Left renal pelvis (tissue), 4 donors: ENCODE measurements at places on chromosomes 6 and 20. TPM values are rescaled to one million over a fixed set of nuclear protein-coding genes. Genes with fewer than 3 reads are reported as not detected.

The SSTR4 gene
- polyA plus RNA-seq, result 0.14 TPM

The LAMA4 gene
- 107 TPM for polyA plus RNA-seq

The SNAP91 gene
- polyA plus RNA-seq, result 1.1 TPM

The CLPSL1 gene
- polyA plus RNA-seq, result 0.40 TPM

The GRM1 gene
- polyA plus RNA-seq, result 0.32 TPM

The DUSP15 gene
- polyA plus RNA-seq, result 16.0 TPM

The SAMD3 gene
- polyA plus RNA-seq, result 0.68 TPM

The CST3 gene
- polyA plus RNA-seq, result 129 TPM

The ABHD16B gene
- polyA plus RNA-seq, result not detected

The KPNA5 gene
- polyA plus RNA-seq, result 18.6 TPM

The POM121L2 gene
- polyA plus RNA-seq, result not detected

The CAGE1 gene
- not detected for polyA plus RNA-seq

The HCK gene
- 2.3 TPM for polyA plus RNA-seq

GRCh38 chr6:43258807-43259686 is 15.8 kb downstream of the TTBK1 start:
- no peak for DNase-seq

DNA sequence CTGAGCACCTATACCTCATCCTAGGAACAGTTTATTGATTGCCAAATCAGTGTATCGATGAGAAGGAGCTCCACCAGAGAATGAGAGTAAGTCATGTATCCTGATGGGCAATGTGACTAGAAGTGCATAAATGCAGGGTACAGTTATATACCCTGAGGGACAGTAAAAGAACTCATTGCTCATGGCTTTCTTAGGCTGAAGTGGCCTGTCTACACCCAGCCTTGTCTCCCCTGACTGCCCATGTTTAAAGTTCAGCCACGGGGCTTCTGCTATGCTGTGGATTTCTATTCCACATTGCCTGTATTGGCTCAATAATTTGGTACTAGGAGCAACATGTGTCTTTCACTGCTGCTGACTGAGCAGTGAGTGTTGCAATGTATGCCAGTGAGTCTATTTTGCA is 400.4 kb upstream of the IMPG1 start:
- no peak for DNase-seq

GRCh38 chr6:32064706-32065105 is 26.5 kb downstream of the CYP21A2 start:
- DNase-seq, result no peak

GRCh38 chr6:117503211-117503610 is 20.7 kb downstream of the DCBLD1 start:
- DNase-seq, result no peak

GRCh38 chr6:44642349-44642748 is 254.8 kb downstream of the CDC5L start:
- DNase-seq, result no peak

- DNase-seq, result no peak
These were observed 596.2 kb upstream of the ADGRB3 start for GRCh38 chr6:68038815-68039408.

GRCh38 chr6:38404355-38404754 is 235.4 kb downstream of the BTBD9 start:
- DNase-seq, result no peak

GRCh38 chr20:46275091-46275490 is 33.2 kb downstream of the CDH22 start:
- no peak for DNase-seq

- DNase-seq, result no peak
These were observed 41.9 kb downstream of the TRAM2 start for GRCh38 chr6:52534966-52535390.

GRCh38 chr6:7147051-7147671 is 39.4 kb downstream of the RREB1 start:
- no peak for DNase-seq

DNA sequence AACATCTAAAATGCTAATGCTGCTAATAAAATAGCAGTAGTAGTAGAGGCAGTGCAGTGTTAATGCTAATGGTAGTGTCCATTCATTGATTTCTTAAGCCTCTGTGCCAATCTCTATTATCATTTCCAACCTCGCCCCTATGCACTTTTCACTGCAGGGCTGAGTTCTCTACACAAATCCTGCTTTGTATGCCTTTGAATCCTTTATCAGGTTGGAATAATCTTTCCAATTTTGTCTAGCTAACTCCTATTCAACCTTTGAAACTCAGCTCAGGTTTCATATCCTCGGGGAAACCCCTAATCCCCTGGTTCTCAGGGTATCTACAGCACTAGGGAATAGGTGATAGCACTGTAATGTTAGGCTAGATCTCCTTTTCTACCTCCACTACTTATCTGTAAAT is 284.0 kb upstream of the RUNX2 start:
- no peak for DNase-seq

- no peak for DNase-seq
These were observed 71.0 kb upstream of the RALGAPA2 start for GRCh38 chr20:20783450-20783849.

DNA sequence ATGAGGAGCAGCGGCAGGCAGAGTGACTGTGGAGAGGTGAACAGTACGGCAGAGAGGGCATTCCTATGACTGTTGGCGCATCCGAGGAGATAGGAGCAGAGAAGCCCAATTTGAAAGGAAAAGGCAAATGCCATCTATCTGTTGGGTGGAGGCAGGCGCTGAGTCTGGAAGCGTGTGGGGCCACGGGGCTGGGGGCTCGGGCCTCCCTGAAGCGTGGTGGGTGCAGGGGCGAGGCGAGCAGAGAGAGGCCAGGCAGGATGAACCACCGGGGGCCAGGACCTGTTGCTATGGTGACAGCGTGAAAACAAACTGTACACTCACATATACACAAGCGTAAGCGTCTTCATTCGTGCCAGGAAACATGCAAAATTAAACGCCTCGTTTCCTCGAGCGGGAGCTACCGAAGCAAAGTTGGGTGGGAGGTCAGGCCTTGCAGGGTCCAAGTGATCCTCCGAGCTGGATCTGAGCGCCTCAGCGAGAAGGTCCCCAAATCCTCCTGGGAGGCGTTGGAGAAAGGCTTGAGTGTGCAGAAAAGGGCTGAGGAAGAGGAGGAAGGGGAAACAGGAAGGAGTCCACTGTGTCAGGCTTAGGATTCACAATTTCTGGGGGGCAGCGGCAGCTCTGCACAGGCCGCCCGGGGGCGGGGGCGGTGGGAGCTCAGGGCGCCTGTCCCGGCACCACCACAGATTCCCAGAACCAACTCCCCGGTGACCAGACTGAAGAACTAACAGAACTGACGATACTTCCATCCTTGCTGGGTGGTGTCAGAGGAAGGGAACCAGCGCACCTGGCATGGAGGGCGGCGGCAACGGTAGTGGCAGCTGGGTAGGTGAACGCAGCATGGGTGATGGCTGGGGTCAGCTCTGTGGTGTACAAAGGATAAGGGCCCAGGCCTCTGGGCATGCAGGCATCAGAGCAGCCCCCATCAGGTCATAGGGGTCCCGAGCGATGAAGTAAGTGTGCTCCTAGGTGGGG is 68.2 kb downstream of the KHDC1L start:
- DNase-seq, result no peak

GRCh38 chr6:37033255-37033654 is 27.8 kb downstream of the FGD2 start:
- DNase-seq, result no peak

GRCh38 chr6:8017276-8017701 is 46.9 kb downstream of the BLOC1S5 start:
- no peak for DNase-seq

DNA sequence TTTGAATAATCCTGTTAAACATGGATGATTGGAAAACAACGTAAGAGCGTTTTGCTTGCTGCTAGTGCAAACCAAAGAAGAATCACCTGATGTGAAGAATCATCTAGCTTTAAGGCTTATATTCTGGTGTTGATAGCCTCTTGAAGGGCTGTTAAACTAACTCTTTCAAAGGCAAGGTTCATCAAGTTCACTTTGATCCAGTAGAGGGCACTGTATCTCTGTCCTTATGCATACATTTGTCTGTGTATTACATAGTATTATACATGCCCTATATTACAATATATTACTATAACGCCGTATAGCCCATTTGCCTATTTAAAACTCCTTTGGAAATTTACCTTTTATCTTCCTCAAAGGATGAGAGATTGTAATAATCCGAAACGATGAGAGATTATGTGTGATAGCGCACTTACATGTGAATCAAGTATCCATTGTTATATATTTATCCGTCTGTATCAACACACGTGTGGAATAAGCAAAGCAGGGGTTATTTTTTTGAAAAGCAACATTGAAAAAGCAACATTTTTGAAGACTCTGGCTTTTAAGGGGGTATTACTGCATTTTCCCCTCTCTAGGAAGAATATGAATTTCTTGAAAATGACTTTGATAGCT is 50.8 kb upstream of the NRN1 start:
- DNase-seq, result peak; percentile 46

- no peak for DNase-seq
These were observed 13.6 kb downstream of the SESN1 start for GRCh38 chr6:109081026-109081425.

- DNase-seq, result no peak
These were observed at the start of the genes DEFB124 and REM1 for GRCh38 chr20:31474758-31475427. Gene DEFB124 (minus strand): TSS chr20:31475127. CDS start chr20:31473013, 2,114 bp downstream. Gene REM1 (plus strand): TSS chr20:31475288. CDS start chr20:31476446, 1,158 bp downstream.

GRCh38 chr6:21808045-21808470 is 214.5 kb downstream of the SOX4 start:
- DNase-seq, result no peak

GRCh38 chr6:98839781-98840361 is 5.5 kb downstream of the POU3F2 start:
- DNase-seq, result no peak

- no peak for DNase-seq
These were observed 4.0 kb downstream of the TTPAL start for GRCh38 chr20:44479643-44480042.

GRCh38 chr20:22583773-22584521 is 425 bp downstream of the FOXA2 start:
- no peak for DNase-seq

- DNase-seq, result no peak
These were observed 82.7 kb downstream of the UST start for GRCh38 chr6:148829415-148830101.

- no peak for DNase-seq
These were observed 60.4 kb upstream of the KLHL31 start for GRCh38 chr6:53725791-53726575.

- no peak for DNase-seq
These were observed 125.9 kb downstream of the EDN1 start for GRCh38 chr6:12415980-12416598.

DNA sequence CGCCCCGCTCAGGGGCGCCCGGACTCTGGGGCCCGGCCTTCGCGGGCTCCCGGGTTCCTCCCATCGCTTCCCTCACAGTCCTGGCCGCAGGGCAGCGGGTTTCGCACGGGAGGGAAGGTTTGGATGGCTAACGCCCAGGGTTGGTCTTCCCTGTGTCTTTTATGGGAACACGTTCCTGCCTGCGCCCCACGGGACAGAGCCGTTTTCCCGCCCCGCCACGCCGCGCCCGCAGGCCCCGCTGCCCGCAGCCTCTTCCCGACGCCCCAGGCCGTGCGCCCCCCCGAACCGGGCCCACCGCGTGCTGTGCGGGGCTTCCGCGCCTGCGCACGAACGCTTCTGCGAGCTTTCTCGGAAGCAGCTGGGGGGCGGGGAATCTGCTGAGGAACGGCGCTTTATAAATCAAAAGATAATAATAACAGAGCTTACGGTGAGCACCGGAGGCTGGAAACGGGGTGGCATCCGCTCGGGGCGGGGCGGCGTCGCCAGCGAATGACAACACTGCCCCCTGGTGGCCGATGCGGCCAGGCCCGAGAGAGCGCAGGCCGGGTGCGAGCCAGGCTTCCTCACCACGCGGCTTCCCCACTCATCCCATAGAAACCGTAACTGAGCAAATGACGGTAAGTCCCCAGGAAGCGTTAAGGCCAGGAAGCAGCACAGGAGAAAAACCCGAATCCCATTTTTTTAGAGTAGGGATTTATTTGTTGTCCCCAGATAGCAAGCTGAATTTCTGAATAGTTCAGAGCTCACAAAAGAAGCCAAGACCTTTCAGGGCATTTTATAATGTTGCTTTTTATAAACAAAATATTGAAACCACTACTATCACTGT is 116.4 kb downstream of the MYLK4 start:
- peak; percentile 68 for DNase-seq

DNA sequence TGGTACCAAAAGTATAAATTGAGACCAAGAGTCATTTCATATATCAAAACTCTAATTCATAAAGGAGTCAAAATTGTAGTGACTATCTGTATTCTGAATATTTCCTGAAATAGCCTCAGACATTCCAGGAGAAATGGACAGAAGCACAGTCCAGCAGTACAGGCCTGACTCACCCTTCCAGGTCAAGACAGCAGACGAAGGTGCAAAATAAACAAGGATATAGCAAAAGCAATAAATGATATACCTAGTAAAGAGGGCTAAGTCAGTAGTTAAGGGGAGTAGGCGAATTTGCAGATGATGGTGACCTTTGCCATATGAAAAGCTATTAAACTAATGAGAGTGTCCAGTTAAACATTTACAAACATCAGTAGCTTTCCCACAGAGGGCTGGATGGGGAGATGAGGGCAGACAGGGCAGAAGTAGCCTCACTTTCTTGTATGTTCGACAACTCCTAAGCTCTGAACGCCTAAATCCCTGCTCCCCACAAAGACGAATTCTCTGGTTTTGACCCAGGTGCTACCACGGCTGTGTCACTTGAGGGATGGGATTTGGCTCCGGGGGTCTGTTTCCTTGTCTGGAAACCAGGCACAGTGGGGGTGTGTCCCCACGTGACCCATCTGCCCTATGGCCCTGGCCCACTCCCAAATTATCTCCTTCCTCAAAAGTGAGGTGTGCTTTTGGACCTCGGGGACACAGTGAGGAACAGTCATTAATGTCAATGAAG is 3.6 kb upstream of the SLC52A3 start:
- DNase-seq, result no peak

- DNase-seq, result no peak
These were observed 27.8 kb upstream of the SYNDIG1 start for GRCh38 chr20:24441661-24442060.

DNA sequence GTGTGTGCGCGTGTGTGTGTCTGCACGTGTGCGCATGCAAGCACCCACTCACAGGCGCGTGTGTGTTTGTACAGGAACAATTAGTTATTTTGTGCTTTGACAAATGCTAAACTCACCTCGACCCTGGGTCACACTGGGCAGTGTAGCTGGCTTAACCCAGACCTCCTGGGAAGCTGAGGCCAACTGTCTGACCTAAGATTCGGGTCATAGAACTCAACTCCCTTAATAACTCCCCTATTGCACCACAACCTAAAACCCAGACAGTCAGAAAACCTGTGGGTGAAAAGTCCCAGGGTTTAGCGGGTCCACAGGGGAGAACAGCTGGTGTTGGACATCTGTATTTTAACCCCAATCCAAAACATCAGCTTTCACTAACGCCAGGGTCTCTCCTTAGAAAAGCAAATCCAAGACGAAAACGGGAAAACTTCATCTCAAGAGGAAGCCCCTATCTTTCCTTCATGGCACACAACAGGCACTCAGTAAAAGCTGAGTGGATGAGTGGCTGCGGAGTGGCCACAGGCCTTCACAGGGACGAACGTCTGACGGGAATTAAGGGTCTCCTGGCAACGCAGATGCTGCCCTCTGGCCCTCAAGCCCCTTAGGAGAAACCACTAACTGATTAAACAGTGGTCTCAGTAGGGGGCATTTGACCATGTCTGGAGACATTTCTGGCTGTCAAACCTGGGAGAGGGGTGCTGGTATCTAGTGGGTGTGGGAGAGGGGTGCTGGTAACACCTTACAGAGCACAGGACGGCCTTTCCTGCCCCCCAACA is 4.5 kb downstream of the PMEPA1 start:
- DNase-seq, result no peak

GRCh38 chr6:53353624-53354023 is 4.9 kb upstream of the ELOVL5 start:
- no peak for DNase-seq

- DNase-seq, result no peak
These were observed 5.0 kb downstream of the FAM217B start for GRCh38 chr20:59945175-59945574.
